Vagina (tissue), 2 donors: ENCODE measurements at places on chromosomes 5 and 9. TPM values are rescaled to one million over a fixed set of nuclear protein-coding genes. Genes with fewer than 3 reads are reported as not detected.

GRCh38 chr9:69584759-69585158 is 87.4 kb downstream of the APBA1 start:
- no peak overlapping the region for H3K27ac ChIP-seq
- no peak for DNase-seq
- no peaks in the 10 kb centered on the region for H3K27me3 ChIP-seq
- no peak overlapping the region for H3K4me3 ChIP-seq
- no peaks in the 10 kb centered on the region for H3K36me3 ChIP-seq

DNA sequence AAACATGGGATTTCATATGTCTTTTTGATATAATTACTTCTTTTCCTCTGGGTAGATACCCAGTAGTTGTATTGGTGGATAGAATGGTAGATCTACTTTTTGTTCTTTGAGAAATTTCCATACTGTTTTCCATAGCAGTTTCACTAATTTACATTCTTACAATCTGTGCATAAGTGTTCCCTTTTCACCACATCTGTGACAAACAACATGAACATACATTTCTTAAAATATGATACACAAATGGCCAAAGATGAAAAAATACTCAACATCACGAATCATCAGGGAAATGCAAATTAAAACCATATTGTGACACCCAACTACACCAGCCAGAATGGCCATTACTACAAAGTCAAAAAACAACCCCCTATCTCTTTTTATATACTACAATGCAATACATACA is 1778.5 kb upstream of the ACO1 start:
- no peak overlapping the region for H3K27ac ChIP-seq
- no peaks in the 10 kb centered on the region for H3K4me1 ChIP-seq

- peak overlapping the region; percentile 24 for H3K27ac ChIP-seq
- no peak overlapping the region for H3K4me3 ChIP-seq
- no peak for DNase-seq
- H3K36me3 ChIP-seq: no peaks in the 10 kb centered on the region
- H3K27me3 ChIP-seq: no peaks in the 10 kb centered on the region
- peaks cover 37% of the 10 kb centered on the region for H3K4me1 ChIP-seq
Observed at GRCh38 chr9:126398403-126399058, 71.9 kb downstream of the MVB12B start.

GRCh38 chr9:98152526-98152925 is 33.5 kb upstream of the TRIM14 start:
- H3K27me3 ChIP-seq: no peaks in the 10 kb centered on the region
- DNase-seq: no peak
- H3K36me3 ChIP-seq: no peaks in the 10 kb centered on the region
- H3K4me1 ChIP-seq: no peaks in the 10 kb centered on the region

- no peak overlapping the region for H3K4me3 ChIP-seq
- no peaks in the 10 kb centered on the region for H3K27me3 ChIP-seq
- no peaks in the 10 kb centered on the region for H3K36me3 ChIP-seq
- H3K4me1 ChIP-seq: no peaks in the 10 kb centered on the region
Observed at GRCh38 chr5:155838394-155838793, 488.6 kb upstream of the SGCD start.

DNA sequence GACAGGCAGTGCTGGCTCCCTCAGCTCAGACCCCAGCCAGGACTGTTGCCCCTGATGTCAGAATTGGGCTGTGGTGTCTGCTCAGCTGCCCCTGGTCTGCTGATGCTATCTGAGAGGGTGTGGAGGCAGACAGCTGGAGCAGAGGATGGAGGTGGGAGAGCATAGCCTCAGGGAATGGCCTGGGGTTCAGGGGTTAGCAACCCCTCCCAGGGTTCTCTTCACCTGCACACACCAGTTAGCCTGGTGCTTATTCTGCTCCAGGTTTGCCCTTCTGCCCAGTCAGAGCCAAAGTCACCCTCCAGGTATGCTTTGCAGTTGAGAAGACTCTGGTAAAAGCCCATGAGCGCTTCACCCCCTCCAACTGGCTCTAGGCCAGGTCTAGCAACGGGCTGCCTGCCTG is 109.8 kb downstream of the SAXO1 start:
- DNase-seq: peak; percentile 52
- no peak overlapping the region for H3K27ac ChIP-seq
- no peak overlapping the region for H3K4me3 ChIP-seq
- H3K36me3 ChIP-seq: no peaks in the 10 kb centered on the region
- peaks cover 31% of the 10 kb centered on the region for H3K4me1 ChIP-seq
- H3K27me3 ChIP-seq: no peaks in the 10 kb centered on the region

- H3K4me1 ChIP-seq: no peaks in the 10 kb centered on the region
- H3K27me3 ChIP-seq: no peaks in the 10 kb centered on the region
- H3K4me3 ChIP-seq: no peak overlapping the region
- no peak for DNase-seq
- no peak overlapping the region for H3K27ac ChIP-seq
- no peaks in the 10 kb centered on the region for H3K36me3 ChIP-seq
Observed at GRCh38 chr5:92758552-92758951, 822.5 kb downstream of the NR2F1-AS1 start.

DNA sequence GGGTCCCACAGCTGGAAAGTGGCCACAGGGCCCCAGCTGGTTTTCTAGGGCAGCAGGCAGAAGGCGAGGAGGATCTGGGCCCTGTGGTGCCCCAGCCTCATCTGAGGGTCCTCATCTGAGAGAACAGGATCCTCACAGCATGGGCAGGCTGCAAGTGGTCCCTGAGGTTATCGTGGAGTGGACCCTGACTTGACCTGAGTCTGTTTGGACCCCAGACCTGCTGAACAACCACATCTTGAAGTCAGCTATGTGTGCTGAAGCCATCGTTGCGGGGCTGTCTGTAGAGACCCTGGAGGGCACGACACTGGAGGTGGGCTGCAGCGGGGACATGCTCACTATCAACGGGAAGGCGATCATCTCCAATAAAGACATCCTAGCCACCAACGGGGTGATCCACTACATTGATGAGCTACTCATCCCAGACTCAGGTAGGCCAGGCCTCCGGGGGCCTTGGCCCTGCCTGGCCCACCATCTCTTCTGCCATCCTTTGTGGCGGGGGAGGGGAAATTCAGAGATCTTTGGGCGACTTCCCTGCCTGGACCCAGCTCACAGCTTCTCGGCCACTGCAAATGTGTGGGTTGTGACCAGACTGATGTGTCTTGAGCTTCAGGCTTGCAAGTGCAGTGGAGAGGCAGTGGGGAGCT is 24.0 kb downstream of the TGFBI start:
- H3K27me3 ChIP-seq: no peaks in the 10 kb centered on the region
- H3K27ac ChIP-seq: peak overlapping the region; percentile 65
- no peak overlapping the region for H3K4me3 ChIP-seq

- no peak overlapping the region for H3K27ac ChIP-seq
- DNase-seq: no peak
- no peaks in the 10 kb centered on the region for H3K27me3 ChIP-seq
- H3K4me1 ChIP-seq: no peaks in the 10 kb centered on the region
- no peak overlapping the region for H3K4me3 ChIP-seq
Observed at GRCh38 chr5:143796125-143796524, 15.8 kb upstream of the HMHB1 start.

DNA sequence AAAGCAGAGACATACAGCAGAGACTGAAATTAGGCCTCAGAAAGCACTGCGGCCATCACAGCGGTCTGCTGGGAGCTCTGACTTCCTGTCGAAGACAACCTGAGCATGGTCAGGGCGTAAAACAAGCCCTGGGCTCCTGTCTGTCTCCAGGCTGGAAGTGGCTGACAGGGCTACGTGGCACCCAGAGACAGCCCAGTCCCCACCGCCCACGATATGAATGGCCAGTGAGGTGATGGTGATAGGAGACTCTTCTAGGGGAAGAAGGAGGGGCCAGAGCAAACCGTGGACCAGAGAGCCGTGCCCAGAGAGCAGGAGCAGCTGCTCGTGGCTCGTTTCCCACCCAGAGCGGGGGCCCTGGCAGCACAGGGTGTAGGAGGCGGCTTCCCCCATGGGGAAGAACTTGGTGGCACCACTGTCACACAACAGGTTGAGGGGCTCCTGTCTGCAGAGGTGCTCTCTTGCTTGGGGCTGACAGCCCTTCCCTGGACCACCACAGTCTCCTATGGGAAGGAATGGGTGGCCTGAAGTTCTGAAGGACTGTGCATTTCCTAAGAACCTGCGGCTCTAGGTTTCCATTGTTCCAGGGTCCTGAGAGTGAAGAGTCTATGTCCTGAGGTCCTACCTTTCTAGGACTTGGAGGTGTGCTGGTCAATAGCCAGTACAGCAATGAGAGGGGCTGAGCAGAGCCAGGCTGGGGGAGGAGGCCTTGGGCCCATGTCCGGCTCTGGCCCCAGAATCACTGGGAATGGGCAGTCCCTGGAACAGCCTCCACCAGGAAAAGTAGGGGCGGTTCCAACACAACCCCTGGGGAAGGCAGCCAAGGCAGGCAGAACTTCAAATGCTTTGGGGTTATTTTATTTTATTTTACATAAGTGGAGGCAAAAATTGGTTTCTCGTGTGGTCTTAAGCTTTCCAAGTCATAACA is 56.4 kb downstream of the BARX1 start:
- H3K27ac ChIP-seq: no peak overlapping the region
- no peaks in the 10 kb centered on the region for H3K27me3 ChIP-seq
- H3K4me1 ChIP-seq: no peaks in the 10 kb centered on the region
- H3K4me3 ChIP-seq: no peak overlapping the region
- H3K36me3 ChIP-seq: no peaks in the 10 kb centered on the region

GRCh38 chr9:75873712-75874111 is 16.8 kb upstream of the PCSK5 start:
- no peak for DNase-seq
- no peak overlapping the region for H3K4me3 ChIP-seq
- no peaks in the 10 kb centered on the region for H3K36me3 ChIP-seq
- H3K4me1 ChIP-seq: no peaks in the 10 kb centered on the region

DNA sequence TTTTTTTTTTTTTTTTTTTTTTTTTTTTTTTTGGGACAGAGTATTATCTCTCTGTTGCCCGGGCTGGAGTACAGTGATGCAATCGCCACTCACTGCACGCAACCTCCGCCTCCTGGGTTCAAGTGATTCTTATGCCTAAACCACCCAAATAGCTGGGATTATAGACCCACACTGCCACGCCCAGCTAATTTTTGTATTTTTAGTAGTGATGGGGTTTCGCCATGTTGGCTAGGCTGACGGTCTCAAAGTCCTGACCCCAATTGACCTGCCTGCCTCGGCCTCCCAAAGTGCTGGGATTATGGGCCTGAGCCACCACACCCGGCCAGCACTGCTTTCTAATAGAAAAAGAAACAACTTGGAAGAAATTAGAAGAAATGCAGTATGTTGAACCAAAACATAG is 39.2 kb downstream of the TTC1 start:
- no peak overlapping the region for H3K4me3 ChIP-seq
- H3K36me3 ChIP-seq: peaks cover 39% of the 10 kb centered on the region
- no peaks in the 10 kb centered on the region for H3K4me1 ChIP-seq
- no peak overlapping the region for H3K27ac ChIP-seq

DNA sequence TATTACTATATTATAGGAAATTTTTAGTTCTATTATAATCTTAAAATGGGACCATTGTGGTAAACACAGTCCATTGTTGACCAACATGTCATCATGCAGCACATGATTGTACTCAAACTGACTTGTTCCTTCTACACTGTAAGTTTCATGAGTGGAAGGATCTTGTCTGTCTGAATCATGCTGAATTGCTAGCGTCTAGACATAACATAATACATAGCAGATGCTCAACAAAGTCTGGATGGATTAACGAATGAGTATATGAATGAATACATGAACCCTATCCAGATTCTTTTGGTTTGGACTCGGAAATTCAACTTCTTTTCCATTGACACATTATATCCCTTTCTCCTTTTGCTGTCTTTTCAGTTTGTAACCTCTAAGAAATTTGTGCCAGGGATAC is 429.2 kb upstream of the SGCD start:
- H3K4me1 ChIP-seq: no peaks in the 10 kb centered on the region
- H3K36me3 ChIP-seq: no peaks in the 10 kb centered on the region
- DNase-seq: no peak
- no peak overlapping the region for H3K27ac ChIP-seq
- H3K27me3 ChIP-seq: no peaks in the 10 kb centered on the region
- no peak overlapping the region for H3K4me3 ChIP-seq

GRCh38 chr9:107739601-107740082 is 250.1 kb upstream of the KLF4 start:
- H3K27ac ChIP-seq: peak overlapping the region; percentile 83
- no peak for DNase-seq
- H3K4me1 ChIP-seq: peaks cover 53% of the 10 kb centered on the region
- H3K27me3 ChIP-seq: no peaks in the 10 kb centered on the region
- H3K4me3 ChIP-seq: no peak overlapping the region

GRCh38 chr5:80219391-80219790 is 36.5 kb downstream of the SERINC5 start:
- no peaks in the 10 kb centered on the region for H3K36me3 ChIP-seq
- no peak for DNase-seq
- no peak overlapping the region for H3K4me3 ChIP-seq
- peaks cover 34% of the 10 kb centered on the region for H3K4me1 ChIP-seq
- no peak overlapping the region for H3K27ac ChIP-seq

- H3K27me3 ChIP-seq: no peaks in the 10 kb centered on the region
- H3K27ac ChIP-seq: no peak overlapping the region
- no peaks in the 10 kb centered on the region for H3K36me3 ChIP-seq
- no peak for DNase-seq
- H3K4me1 ChIP-seq: peaks cover 14% of the 10 kb centered on the region
- H3K4me3 ChIP-seq: no peak overlapping the region
Observed at GRCh38 chr5:157672976-157673375, 1.6 kb downstream of the C5orf52 start.

DNA sequence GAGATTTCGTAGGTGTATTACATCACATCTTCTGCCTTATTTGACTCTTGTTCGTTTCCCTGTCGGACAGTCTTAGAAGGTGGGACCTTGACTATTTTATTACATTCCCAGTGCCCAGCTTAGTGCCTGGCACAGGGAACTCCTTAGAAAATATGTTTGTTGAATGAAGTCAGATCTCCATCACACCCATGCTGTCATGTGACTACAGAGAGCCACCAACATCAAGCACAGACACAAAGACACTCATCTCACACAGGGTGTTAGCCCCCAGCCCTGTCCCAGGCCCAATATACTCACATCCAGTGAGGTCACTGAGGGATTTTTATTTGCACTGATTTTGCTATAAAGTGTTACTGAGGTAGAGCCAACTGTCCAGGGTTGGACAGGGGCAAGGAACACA is 692 bp upstream of the SRA1 start:
- peak overlapping the region; percentile 79 for H3K27ac ChIP-seq
- DNase-seq: no peak
- H3K4me1 ChIP-seq: peaks cover 41% of the 10 kb centered on the region

- H3K36me3 ChIP-seq: no peaks in the 10 kb centered on the region
- H3K27ac ChIP-seq: no peak overlapping the region
- DNase-seq: no peak
- H3K4me3 ChIP-seq: no peak overlapping the region
- H3K27me3 ChIP-seq: no peaks in the 10 kb centered on the region
Observed at GRCh38 chr9:89360465-89360864, 42.2 kb downstream of the SECISBP2 start.

Gene SPATA31E1
- not detected for total RNA-seq

Gene IL13
- total RNA-seq: not detected

Gene SPATA31C1
- total RNA-seq: not detected

Gene FAM153A
- 4.2 TPM for total RNA-seq

Gene NUTM2G
- not detected for total RNA-seq

Gene GAS1
- total RNA-seq: 163 TPM

Gene SLC36A2
- total RNA-seq: not detected

Gene FOXD4L3
- total RNA-seq: 0.49 TPM

Gene SLC25A51
- total RNA-seq: 26.0 TPM

Gene IL4
- not detected for total RNA-seq

Gene PRRX2
- 43.7 TPM for total RNA-seq

Gene F12
- total RNA-seq: 5.2 TPM
